ENCODE measurements at places on chromosomes 12 and 14. TPM values are rescaled to one million over a fixed set of nuclear protein-coding genes. Genes with fewer than 3 reads are reported as not detected.

The METTL25 gene
- total RNA-seq: 15.0 TPM

The GYS2 gene
- not detected for total RNA-seq

The NTF3 gene
- 2.4 TPM for total RNA-seq

The WASHC3 gene
- 14.5 TPM for total RNA-seq

The CHFR gene
- 51.4 TPM for total RNA-seq

DNA sequence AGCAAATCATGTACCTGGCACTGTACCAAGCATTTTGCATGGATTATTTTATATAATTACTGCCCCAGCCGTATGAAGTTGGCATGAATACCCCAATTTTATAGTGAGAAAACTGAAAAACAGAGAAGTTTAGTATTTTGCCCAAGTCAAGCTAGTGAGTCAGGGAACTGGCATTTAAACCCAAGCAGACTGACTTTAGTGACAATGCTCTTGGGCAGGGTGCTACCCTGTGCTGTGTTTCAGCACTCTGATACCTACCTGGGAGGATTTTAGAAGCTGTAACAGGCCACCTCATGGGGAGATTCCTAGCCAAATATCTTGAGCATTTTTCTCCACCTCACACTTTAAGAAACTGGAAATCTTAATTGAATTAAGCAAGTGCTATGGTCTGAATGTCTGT is 98.1 kb upstream of the MAX start:
- DNase-seq: no peak

- no peak for DNase-seq
These were observed 923 bp downstream of the STAT2 start for GRCh38 chr12:56358836-56359532.

DNA sequence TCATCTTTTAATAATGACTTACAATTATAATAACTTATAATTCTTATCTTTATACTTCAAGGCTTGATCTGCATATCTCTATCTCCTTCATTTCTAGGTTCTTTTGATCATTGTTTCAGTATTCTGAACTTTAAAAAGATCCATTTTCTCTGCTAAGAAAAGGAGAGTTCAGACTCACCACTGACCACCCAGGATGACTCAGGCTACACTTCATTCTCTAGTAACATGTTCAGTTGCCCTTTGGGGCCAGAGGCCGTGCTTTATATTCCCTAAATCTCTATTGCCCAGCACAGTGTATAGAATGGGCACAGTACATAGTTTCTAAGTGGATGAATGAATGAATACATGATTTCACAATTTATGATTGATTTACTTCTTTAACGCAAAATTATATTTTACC is 268.7 kb downstream of the AKAP6 start:
- no peak for DNase-seq

- DNase-seq: no peak
These were observed 26.2 kb downstream of the C2CD5 start for GRCh38 chr12:22518060-22518719.

Measured in progenitor cell of endocrine pancreas (in vitro differentiated cells).